ENCODE measurements at places on chromosomes 3 and 15.

GRCh38 chr3:189630767-189631372 is 319 bp upstream of the TP63 start:
- DNase-seq, result no peak

DNA sequence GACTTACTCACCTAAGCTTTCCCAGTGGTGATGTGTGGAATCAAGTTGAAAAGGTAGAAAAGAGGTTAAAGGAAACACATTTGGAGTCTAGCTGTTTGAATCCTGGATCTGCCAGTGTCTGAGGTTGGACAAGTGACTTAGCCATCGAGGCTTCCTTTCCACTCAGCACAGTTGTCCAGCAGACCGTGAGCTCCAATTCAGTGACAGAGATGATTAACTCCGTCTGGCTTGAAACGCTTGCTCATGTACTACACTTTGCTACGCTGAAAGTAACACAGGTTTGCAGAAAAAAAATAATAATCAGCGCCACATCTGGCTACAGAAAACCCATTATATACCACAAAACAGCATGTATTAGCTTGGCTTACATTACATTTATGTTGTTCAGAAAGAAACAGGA is 364.9 kb upstream of the MCTP2 start:
- no peak for DNase-seq

GRCh38 chr3:124877674-124878073 is 9.5 kb downstream of the ITGB5 start:
- no peak for DNase-seq

- DNase-seq, result no peak
These were observed 32.5 kb downstream of the ANP32A start for GRCh38 chr15:68788264-68788624.

DNA sequence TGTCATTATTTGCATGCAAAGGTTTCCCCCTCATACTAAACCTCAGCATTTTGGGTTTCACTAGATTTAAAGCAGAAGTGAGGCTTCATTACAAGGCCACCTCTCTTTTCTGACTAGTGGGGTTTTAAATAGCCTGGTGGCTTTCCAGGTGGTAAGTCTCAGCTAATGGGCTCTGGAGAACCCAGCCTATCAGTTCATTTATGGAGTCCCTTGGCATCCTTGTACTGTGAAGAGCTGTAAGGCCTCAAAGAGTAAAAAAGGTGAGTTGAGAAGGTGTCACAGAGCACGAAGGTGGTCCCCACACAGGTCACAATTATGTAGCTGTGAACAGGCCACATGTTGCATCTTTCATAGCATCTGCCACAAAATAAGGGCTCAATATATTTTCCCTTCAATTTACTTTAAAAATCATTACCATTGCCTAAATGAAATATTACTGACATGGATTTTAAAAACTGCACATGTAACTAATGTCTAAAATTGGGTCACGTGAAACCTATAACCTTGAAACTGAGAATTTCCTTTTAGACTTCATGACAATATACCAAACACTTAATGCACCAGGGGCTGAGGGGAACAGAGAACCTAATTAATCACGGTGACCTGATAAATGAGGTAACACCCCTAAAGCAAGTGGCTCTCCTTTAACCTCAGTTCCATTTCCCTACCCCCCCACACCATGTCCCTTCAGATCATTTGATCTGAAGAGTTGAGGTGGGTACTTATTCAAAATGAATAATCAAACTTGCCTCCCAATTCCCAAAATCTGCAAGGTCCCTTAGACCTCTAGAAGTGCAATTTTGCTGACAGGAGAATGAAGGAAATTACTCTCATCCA is 1.3 kb downstream of the NGLY1 start:
- DNase-seq, result no peak

GRCh38 chr15:46636206-46636605 is 1001.4 kb downstream of the SQOR start:
- no peak for DNase-seq

GRCh38 chr3:40055361-40055760 is 246.0 kb downstream of the MYRIP start:
- DNase-seq, result no peak

DNA sequence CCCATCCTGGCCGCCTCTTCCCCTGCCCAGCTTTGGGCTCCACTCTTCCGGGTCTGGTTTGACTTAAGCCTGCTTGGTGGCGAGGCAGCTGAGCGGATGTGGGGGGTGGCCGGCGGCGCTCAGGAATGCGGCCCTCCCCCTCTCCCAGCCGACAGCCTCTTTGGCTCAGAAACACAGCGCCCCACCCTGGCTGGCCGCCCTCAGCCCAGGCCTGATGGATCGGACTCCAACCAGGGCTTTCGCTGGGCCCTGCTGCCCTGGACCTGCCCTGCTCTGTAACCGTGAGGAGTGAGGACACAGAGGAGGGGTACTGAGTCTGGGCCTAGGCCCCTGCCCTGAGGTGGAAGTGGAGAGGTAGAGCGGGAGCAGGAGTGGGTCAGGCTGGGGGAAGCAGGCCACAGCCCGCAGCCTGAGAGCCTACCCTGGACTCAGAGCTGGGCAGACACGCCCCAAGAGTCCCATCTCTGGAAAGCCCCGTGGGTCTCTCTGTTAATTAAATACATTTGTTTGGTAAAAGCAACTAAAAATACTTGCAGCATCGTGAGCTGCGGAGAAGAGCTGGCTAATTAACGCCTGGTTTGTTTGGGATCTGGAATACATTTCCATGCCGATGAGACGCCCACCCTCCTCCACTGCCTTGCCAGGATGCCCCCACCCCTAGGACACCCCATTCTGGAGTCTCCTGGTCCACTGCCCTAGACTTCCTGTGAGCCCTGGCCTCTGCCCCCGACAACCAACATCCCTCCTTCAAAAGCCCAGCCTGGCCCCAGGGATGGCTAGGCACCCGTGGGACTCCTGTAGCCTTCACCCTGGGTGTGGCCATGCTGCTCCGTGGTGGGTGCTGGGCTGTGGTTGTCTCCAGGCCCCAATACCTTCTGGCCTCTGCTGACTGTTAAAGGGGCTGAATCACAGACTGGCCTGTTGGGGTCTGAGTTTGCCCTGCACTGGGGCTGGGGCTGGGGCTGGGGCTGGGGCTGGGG is 19.6 kb downstream of the PLXNA1 start:
- no peak for DNase-seq

GRCh38 chr3:186322761-186323160 is 39.3 kb downstream of the DGKG start:
- no peak for DNase-seq

DNA sequence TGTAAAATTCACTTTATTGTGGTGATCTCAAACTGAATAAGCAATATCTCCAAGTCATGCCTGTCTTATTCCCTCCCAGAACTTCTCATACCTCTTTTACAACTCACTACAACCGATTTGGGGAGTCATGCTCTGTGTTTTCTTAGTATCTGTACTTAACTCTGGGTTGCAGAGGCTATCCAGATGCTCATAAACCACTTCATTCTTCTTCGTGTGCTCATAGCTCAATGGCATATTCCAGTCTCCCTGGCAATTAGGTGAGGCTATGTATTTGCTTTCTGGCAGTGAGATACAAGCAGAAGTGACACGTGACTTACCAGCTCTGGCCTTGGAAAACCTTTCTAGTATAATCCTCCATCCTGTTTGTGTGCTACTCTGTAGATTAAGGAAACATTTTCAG is 360.9 kb downstream of the ZNF385D start:
- no peak for DNase-seq

Measured in NCI-H526 treated with DMSO at 0.1 percent for 48 hours (cell line).